NCI-H1105 (cell line): ENCODE measurements at places on chromosomes 1 and 21.

DNA sequence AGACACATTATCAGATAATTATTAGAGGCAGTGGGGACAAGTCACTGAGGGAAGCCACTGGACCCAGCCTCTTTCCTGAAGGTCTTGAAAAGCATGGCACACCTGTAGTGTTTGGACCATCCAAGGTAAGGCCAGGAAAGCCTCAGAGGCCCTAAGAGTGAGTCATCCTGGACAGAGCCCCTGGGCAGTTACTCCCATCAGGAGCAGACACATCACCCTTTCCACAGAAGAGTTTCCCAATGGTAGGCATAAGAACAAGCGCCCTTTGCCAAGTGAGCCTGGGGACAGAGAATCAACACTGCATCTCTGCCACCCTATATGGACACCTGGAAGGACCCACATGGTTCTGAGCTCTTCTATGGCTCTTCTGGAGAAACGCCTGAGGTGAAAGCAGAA lies 136.0 kb downstream of the PLXNA2 start:
- no peak for DNase-seq

- DNase-seq = peak; percentile 16
Measured at GRCh38 chr1:56837244-56837939, 17.2 kb upstream of the C8A start.

GRCh38 chr1:11960276-11960675 lies 20.0 kb upstream of the MFN2 start:
- DNase-seq = no peak

- DNase-seq = no peak
Measured at GRCh38 chr1:213582976-213583567, 404.7 kb upstream of the PROX1 start.

DNA sequence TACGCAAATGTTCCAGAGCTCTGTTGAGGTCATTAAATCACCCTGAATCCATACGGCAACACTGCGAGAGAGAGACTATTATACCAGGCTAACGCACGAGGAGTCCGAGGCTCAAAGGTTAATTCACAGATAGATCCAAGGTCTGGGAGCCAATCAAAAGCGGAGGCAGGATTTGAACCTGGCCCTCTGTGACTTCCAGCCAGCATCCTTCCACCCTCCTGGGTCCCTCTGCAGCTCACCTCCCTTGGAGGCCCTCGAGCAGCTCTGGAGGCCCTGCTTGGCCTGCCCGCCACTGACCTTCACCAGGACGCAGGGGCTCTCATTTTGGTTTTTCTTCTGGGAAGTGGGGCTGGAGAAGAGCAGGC lies 42.1 kb downstream of the KIAA1614 start:
- DNase-seq = no peak

DNA sequence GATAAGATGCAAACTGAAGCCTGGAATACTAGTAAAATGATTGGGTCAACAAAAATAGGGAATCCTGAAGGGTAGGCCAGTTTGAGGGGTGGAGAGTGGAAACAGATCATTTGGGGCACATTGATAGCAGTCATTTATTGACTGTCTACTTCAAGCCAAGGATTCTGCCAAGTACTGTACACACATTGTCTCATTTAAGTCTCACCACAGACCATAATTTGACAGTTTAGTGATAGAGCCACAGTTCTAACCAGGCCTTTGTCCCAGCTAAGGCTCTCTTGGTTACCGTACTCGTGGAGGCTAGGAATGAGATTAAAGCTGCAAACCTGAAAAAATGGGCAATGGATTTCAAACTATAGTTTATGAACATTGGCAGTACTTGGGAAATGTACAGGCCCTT lies 11.2 kb downstream of the RBM15 start:
- no peak for DNase-seq

DNA sequence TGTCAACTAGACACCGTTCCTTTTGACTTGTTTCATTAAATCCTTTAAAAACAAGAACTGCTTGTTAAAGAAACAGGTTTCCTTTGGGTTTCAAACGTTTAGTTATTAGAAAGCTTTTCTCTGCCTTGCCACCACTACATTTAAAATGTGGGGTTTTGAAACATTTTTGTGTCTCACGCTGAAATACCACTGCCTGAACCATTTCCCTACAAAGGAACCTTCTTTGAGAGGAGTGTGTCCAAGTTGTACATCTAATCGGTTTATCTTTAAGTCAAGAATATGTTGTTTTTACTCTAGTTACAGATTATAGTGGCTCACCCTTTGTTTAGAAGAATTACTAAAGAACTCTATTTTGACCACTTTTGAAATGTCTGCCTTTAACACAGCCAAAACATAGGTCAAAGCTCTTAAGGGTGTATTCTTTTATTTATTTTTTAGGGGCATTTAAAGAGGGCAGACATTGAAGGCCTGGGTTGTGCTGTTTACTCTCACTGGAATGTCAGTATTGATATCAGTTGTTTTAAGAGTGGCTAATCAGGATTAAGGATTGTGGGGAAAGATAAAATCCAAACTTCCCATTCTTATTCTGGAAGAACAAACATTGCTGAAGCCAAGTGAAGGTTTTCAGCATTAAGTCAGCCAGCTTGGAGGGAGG lies 143.4 kb downstream of the GALNT2 start:
- no peak for DNase-seq

DNA sequence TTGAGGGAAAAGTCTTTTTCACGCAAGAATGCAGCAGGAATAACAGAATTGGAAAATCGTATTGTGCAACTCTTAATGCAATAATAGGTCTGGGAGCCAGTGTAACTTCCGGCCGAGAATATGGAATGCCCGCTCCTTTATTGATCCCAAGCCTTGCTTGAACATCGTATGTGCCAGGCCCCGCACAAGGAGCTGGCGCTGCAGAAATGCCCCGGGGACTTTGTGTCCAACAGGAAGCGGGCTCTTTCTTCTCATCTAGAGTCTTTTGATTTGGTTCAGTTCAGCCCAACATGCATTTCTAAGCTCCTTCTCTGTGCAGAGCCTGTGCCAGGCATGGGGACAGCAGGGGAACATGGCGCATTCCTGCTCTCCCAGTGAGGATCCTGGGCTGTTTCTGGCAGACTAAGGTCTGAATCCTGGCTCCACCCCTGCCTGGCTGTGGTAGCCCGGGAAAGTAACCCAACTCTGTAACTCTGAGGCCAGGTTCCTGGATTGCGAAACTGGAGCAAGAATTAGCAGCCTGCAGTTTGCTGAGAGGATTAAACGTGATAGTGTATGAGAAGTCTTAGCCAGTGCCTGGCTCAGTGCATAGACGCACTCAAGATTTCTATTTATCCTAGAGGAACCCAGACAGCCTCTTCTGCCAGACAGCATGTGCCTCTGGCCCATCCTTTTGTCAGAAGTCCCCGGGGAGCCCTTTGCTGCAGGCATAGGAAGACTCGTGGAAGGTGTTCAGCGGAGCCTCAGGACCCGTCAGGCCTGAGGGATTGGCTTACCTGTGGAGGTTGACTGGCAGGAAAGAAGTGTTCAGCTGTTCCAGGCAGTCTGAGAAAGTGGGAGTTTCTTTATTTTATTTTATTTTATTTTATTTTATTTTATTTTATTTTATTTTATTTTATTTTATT lies 987 bp upstream of the CDCP2 start:
- DNase-seq = no peak

GRCh38 chr1:15174615-15174983 lies 21.1 kb downstream of the TMEM51 start:
- no peak for DNase-seq

GRCh38 chr1:9784508-9785133 lies 39.1 kb downstream of the CLSTN1 start:
- peak; percentile 48 for DNase-seq

GRCh38 chr1:26023826-26024225 lies 2.3 kb downstream of the EXTL1 start:
- no peak for DNase-seq

DNA sequence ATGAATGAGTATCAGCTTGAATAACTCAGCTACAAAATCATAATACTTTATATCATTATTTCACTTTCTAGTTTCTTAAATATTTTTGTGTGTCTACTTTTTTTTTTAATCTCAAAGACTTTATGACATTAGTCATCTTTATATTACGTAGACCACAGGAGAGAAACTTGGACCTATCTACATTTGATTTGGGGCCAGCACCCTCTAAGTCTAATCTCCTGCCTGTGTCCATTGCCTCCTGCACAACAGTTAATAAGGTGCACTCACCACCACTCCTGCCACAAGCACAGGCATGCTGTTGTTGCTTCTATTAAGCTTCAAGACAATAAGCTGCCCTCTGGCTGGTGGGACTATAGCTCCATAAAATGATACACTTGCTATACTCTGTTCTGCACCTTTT lies 70.4 kb downstream of the DIRAS3 start:
- DNase-seq = no peak

DNA sequence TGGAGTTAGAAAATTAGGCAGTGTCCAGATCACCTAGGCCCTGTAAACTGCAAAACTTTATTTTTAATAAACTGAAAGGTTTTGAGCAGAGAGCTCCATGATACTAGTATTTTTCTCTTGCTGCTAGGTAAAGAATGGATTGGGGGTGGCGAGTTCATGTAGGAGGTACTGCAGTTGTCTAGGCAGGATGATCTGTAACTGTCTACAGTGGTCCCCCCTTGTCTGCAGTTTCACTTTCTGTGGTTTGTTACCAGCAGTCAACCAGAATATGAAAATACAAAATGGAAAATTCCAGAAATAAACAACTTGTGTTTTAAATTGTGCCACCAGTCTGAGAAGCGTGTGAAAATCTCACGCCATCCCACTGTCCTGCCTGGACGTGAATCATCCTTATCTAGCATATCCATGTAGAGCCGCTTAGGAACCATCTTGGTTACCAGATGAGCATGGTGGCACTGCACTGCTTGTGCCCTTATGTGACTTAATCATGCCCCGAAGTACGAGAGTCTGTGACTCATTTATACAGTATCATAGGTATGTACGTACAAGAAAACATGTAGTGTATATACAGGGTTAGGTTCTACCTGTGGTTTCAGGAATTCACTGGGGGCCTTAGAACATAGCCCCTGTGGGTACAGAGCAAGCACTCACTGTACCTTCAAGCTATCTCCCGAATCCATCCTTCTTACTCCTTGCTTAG lies 94.2 kb downstream of the AHCTF1 start:
- DNase-seq = no peak

- no peak for DNase-seq
Measured at GRCh38 chr1:178451529-178451928, 45.2 kb downstream of the CLEC20A start.

DNA sequence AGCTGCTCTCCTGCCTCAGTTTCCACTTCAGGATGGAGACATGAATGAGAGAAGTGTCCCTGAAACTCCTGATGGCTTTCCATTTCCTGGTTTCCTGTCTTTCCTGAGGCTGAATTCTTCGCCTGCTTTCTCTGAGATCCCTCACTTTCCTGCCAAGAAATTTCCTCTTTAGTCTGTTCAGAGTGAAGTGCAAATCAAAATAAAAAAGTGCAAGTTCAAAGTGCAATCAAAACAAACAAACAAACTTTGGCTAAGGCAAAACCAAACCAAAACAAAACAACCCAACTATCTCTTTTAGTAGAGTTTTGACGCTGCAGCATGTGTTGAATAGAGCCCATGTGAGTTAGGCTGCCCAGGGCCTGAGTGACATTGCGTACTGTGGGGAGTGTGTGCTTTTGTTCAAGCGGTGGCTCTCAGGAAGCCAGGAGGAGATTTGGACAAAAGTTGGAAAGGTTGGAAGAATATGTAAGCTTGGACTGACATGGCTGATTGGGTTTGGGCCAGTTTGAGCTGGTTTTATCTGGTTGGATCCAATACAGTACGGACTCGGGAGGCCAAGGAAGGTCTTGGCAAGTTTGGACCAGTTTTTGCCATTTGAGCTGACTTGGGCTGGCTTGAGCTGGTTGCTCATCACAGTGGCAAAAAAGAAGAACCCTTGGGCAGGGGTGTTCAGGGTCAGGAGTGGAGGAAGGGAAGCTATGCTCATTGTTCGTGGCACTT lies 61.1 kb upstream of the TINAGL1 start:
- DNase-seq = no peak

GRCh38 chr1:158147869-158148268 lies 32.8 kb upstream of the CD1D start:
- DNase-seq = no peak

DNA sequence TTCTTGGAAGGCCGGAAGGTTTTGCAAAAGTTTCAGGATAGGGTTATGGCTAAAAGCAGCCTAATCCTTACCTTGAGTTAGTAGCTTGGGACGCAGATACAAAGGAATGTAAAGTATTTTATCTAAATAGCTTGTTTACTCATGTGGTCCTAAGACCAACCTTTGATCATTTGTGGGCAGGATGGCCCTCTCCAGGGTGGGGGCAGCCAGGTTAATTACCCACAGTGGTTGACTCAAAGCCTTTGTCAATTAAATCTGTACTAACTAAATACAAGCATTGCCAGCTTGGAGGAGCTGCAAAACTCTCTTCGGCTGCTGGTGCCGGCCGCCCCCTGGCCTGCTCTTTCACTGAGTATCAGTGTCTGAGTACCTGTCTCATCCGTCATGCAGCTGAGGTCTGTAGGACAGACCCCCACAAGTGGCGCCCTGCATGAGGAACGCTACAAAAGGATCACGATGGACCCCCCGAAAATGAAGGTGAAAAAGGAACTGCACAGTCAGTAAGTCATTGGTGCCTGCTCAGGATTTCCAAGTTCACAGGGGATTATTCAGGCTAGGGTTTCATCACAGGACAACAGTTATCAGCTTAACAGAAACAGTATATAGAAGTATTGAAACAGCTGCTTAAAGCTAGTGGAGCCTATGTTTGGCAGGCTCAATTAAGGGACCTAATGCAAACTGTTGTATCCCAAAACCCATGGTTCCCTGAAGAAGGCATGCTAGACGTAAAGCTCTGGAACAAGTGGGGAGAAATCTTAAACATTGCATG lies 212.5 kb upstream of the MAP1LC3C start:
- no peak for DNase-seq

DNA sequence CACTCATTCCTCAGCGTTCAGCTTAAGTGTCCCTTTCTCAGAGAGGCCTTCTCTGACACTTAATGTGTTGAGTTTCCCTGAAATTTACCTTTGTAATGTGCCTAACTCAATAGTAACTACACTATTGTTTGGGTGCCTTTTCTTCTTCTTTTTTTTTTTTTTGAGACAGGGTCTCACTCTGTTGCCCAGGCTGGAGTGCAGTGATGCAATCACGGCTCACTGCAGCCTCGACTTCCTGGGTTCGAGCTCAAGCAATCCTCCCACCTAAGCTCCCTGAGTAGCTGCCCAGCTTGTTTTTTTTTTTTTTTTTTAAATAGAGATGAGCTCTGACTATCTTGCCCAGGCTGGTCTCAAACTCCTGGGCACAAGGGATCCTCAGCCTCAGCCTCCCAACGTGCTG lies 50.1 kb downstream of the ARHGEF11 start:
- no peak for DNase-seq

GRCh38 chr1:151058692-151059091 lies 730 bp downstream of the CDC42SE1 start:
- DNase-seq = peak; percentile 85
